ENCODE measurements at places on chromosomes 13 and 19. TPM values are rescaled to one million over a fixed set of nuclear protein-coding genes. Genes with fewer than 3 reads are reported as not detected.
A peak's percentile ranks its signal among the peaks of the same experiment; 100 is the strongest.

DNA sequence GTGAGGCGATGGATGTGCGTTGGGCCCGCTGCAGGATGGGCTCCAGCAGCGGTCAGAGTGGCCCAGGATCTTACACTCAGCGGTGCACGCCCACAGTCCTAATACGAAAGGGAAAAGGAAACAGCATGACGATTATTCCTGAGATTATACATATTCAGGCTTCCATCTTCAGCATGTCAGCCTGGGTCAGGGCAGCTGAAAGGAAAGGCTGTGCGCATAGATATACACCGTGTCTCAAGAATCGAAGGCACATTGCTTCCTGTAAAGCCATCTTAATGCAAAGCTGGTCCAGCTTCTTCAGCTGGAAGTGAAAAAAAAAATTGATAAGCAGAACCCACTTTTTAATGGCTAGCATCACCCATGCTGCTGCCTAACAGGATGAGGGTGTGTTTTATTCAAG is 3.6 kb downstream of the PCDH8 start:
- H3K36me3 ChIP-seq: no peaks in the 10 kb centered on the region
- peaks cover 16% of the 10 kb centered on the region for H3K4me1 ChIP-seq
- DNase-seq: no peak
- H3K4me3 ChIP-seq: peak overlapping the region; percentile 36

DNA sequence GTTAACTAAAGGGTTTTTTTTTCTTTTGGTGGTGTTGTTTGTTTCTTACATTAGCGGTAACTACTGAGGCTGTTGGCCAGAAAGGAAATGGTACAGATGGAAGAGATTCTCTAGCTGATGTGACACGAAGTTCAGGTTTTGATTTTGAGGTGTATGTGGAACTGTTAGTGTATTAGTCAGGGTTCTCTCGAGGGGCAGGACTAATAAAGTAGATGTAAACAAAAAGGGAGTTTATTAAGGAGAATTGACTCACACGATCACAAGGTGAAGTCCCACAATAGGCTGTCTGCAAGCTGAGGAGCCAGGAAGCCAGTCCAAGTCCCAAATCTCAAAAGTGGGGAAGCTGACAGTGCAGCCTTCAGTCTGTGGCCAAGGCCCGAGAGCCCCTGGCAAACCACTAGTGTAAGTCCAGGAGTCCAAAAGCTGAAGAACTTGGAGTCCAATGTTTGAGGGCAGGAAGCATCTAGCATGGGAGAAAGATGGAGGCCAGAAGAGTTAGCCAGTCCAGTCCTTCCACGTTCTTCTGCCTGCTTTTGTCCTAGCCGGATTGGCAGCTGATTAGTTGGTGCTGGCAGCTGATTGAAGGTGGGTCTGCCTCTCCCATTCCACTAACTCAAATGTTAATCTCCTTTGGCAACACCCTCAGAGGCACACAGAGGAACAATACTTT is 577.6 kb downstream of the EFNB2 start:
- H3K27ac ChIP-seq: no peak overlapping the region
- H3K36me3 ChIP-seq: no peaks in the 10 kb centered on the region
- peaks cover 9% of the 10 kb centered on the region for H3K4me1 ChIP-seq
- no peak overlapping the region for H3K4me3 ChIP-seq
- no peak for DNase-seq

THSD8 gene
- 8.8 TPM for total RNA-seq

MBD3L2 gene
- total RNA-seq: not detected

GRCh38 chr13:111179908-111180760 is 65.0 kb downstream of the ARHGEF7 start:
- no peak overlapping the region for H3K27ac ChIP-seq
- no peak for DNase-seq
- H3K36me3 ChIP-seq: peaks cover 4% of the 10 kb centered on the region
- H3K4me3 ChIP-seq: no peak overlapping the region
- peaks cover 19% of the 10 kb centered on the region for H3K4me1 ChIP-seq
- no peaks in the 10 kb centered on the region for H3K27me3 ChIP-seq

- H3K4me1 ChIP-seq: peaks cover 25% of the 10 kb centered on the region
- no peak overlapping the region for H3K4me3 ChIP-seq
- H3K27me3 ChIP-seq: no peaks in the 10 kb centered on the region
- no peak for DNase-seq
- H3K27ac ChIP-seq: no peak overlapping the region
Measured at GRCh38 chr13:75402787-75403186, 79.2 kb downstream of the TBC1D4 start.

GRCh38 chr19:15250640-15250993 is 18.4 kb upstream of the EPHX3 start:
- H3K4me1 ChIP-seq: peaks cover 32% of the 10 kb centered on the region
- H3K27ac ChIP-seq: peak overlapping the region; percentile 91
- DNase-seq: no peak
- peaks cover 8% of the 10 kb centered on the region for H3K36me3 ChIP-seq
- no peak overlapping the region for H3K4me3 ChIP-seq
- H3K27me3 ChIP-seq: no peaks in the 10 kb centered on the region

IGFL1 gene
- not detected for total RNA-seq

GRCh38 chr13:110653271-110653670 is 37.9 kb downstream of the NAXD start:
- H3K4me3 ChIP-seq: no peak overlapping the region
- DNase-seq: peak; percentile 6
- H3K36me3 ChIP-seq: peaks cover 47% of the 10 kb centered on the region
- H3K4me1 ChIP-seq: no peaks in the 10 kb centered on the region
- H3K27me3 ChIP-seq: no peaks in the 10 kb centered on the region

ZNF546 gene
- total RNA-seq: 8.7 TPM

SPTBN4 gene
- total RNA-seq: 1.7 TPM

DNA sequence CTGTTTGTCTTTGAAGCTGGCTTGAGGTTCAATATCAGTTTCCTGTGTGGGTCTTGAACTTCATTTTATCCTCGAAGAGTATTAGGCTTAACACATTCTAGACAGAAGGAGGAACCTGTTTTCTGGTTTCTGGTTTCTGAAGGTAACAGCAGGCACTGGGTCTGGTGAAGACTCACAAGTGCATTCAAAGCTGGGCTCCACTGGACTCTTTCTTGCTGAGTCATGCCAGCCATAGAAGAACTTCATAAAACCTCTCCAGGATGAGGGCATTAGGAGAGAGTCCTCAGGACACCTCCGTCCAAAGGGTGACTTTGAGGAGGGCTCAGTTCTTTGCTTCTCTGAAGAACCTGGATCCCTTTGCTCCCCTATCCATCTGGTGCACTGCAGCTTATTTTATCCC is 668.6 kb upstream of the SLC10A2 start:
- no peaks in the 10 kb centered on the region for H3K36me3 ChIP-seq
- no peak for DNase-seq
- H3K27ac ChIP-seq: no peak overlapping the region
- H3K4me1 ChIP-seq: peaks cover 16% of the 10 kb centered on the region
- H3K27me3 ChIP-seq: no peaks in the 10 kb centered on the region
- H3K4me3 ChIP-seq: no peak overlapping the region

DNA sequence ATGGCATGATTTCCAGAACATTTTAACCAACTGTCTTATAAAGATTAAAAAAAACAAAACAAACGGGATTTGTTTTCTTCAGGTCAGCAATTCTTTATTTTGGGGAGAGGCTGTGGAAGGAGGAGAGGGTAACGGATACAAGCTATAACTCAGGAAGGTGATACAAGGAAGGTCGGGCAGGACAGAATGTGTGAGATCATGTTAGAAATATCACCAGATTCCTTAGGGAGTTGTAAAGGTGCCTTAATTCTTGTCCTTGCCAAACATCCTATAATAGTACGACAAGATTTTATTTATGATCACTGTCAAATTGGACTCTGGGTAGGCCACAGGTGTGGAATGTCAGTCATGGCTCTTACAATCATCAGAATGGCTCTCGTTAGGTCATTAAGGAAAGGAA is 503.1 kb downstream of the DIAPH3 start:
- H3K4me1 ChIP-seq: peaks cover 20% of the 10 kb centered on the region
- peak overlapping the region; percentile 12 for H3K27ac ChIP-seq
- no peak for DNase-seq
- no peak overlapping the region for H3K4me3 ChIP-seq

DNA sequence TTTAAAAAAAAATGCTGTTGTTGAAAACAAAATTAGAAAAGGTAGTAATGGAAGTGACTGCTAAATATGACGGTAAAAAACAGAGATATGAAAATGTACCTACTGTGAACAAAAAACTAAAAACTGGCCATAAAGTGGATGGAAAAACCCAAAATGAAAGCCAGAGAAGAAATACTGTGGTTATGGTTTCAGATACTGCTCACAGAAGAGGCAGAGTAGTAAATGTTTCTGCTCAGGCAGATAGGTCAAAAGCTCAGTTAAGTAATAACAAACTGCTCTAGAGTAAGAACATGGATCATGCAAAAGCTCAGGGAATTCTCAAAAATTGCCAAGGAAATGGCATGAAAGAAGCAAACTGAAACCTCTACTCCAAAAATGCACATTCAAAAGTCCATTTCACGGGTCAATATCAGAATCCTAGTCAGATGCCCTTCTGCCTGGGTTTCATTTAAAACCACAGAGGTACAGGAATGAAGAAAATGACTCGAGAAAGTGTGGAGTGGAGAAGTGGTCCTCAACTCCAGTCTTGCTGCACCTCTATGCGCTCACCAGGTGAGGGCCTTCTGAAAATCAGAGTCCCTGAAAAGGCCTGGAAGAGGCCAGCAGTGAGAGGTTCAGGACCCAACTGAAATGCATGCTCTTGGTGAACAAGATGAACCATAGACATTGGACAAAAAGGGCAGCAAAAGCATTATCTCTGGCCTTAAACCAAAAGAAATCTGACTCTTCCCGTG is 315.0 kb upstream of the SPRY2 start:
- no peak for DNase-seq
- H3K4me1 ChIP-seq: no peaks in the 10 kb centered on the region
- H3K27me3 ChIP-seq: no peaks in the 10 kb centered on the region
- H3K4me3 ChIP-seq: no peak overlapping the region

ZNF682 gene
- total RNA-seq: 13.0 TPM

GRCh38 chr19:38769635-38770211 is 3.6 kb downstream of the LGALS7 start:
- no peaks in the 10 kb centered on the region for H3K36me3 ChIP-seq
- DNase-seq: peak; percentile 87
- H3K4me1 ChIP-seq: no peaks in the 10 kb centered on the region
- H3K27me3 ChIP-seq: no peaks in the 10 kb centered on the region

GRCh38 chr19:18304458-18305310 is 18.2 kb downstream of the LSM4 start:
- H3K4me3 ChIP-seq: peak overlapping the region; percentile 66
- H3K4me1 ChIP-seq: peaks cover 21% of the 10 kb centered on the region
- DNase-seq: peak; percentile 70
- H3K36me3 ChIP-seq: peaks cover 7% of the 10 kb centered on the region
- H3K27me3 ChIP-seq: no peaks in the 10 kb centered on the region

DNA sequence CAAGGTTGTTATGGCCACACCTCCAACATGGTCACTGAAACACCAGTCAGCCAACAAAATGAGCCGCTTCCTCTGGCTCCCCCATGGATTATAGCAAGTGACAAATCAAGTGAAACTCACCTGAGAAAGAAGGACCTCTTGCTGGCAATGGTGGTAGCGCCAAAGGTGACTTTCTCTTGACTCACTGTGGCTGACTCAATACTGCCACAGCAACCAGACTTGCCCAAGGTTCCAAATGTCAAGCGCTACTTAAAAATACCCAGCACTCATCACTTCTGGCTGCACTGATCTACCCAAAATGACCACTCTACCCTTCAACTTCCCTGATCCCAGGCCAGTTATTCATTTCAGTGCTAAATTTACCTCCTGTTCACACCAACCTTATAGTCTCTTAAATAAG is 495.5 kb downstream of the FOXO1 start:
- no peak overlapping the region for H3K4me3 ChIP-seq
- DNase-seq: no peak
- H3K27me3 ChIP-seq: peaks cover 6% of the 10 kb centered on the region

DNA sequence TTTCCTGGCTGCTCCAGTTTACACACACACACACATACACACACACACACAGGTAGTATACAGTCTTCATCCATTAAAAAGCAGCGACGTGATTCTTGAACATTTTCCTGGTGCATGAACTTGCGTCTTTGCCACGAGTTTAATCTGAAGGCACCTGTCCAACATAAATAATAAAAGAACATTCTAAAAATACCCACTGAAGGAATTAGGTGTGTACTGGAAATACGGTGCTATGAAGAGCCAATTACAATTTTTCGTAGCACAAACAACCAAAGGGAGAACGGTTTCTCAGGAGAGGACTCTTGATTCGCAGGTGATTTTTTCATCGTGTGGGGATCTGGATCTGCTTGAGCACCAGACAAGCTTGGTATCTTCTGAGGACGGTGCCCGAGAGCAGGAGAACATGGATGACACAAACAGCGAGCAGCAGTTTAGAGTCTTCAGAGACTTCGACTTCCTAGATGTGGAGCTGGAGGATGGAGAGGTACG is 61.2 kb downstream of the ZAR1L start:
- H3K27me3 ChIP-seq: no peaks in the 10 kb centered on the region
- H3K4me3 ChIP-seq: no peak overlapping the region
- H3K4me1 ChIP-seq: peaks cover 42% of the 10 kb centered on the region
- DNase-seq: no peak

NKPD1 gene
- total RNA-seq: 0.54 TPM

DNA sequence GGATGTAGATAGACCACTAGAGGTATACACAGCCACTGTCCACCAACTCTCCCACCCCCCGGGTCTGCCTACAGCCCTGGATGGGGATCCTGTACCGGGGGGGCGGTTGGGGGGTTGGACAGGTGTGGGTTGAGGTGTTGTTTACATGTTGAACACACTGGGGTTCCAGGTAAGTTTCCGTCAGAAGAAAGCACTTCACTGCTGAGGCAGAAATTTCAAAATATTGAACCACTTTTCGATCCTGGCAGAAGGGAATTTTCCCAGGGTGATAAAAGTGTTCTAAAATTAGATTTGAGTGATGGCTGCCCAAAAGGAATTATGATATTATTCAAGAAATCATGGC is 6.6 kb upstream of the CEACAM16 start:
- DNase-seq: no peak
- no peaks in the 10 kb centered on the region for H3K36me3 ChIP-seq
- H3K27ac ChIP-seq: no peak overlapping the region
- H3K27me3 ChIP-seq: peaks cover 1% of the 10 kb centered on the region

DNA sequence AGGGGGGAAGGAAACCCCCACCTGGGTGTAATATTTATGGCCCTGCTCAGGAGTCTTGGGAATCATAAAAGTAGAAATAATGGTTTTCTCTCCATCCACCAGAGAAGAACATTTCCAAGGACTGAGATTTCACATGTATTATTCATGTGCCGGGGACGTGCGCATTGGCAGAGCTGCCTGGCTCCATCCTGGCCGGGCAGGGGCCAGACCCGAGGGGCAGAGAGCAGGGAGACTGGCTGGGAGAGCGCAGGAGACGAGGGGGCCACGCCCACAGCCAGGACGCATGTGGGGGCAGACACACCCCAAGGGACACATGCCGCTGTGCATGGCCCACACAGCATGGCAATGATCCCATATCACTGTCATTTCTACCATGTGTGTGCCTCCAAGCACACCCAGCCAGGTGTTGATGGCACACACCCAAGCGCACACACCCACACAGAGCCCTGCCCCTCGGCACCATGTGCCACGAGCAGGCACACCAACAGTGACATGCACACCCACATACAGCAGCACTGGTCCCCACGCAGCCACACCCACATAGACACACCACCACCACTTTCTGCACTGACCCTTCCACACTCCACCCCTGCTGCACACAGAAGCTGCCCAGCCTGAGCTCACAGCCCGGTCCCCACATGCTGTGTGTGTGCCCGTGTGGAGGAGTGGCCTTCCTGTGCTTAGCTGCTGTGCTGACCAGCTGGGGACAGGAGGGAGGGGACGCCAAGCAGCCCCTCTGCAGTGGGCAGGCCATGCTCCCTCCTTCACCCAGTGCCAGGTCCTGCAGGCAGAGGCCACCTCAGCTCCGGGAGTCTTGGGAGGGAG is 39.3 kb downstream of the CEBPG start:
- H3K27me3 ChIP-seq: no peaks in the 10 kb centered on the region
- peaks cover 9% of the 10 kb centered on the region for H3K4me1 ChIP-seq
- no peak overlapping the region for H3K27ac ChIP-seq
- peaks cover 2% of the 10 kb centered on the region for H3K36me3 ChIP-seq
- no peak for DNase-seq
- H3K4me3 ChIP-seq: no peak overlapping the region
